ENCODE measurements at places on chromosomes 13 and 19.

DNA sequence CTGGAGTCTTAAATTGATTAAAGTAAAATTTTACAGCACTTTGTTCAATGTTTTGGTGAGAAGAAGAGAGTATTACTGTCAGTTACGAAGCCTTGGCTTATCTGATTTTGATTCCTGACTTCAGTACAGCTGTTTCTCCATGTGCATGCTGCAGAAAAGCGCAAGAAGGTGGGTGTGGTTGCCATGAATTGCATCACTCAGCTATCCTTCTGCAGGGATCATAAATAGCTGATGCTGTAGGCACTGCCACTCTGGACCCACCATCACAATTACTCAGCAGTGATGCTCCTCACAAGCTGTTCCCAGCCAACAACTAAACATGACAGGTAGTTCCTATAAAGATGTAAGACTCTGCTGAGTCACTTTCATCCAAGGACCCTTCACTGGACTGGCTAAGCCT is 321.2 kb downstream of the IRS2 start:
- no peak for DNase-seq

DNA sequence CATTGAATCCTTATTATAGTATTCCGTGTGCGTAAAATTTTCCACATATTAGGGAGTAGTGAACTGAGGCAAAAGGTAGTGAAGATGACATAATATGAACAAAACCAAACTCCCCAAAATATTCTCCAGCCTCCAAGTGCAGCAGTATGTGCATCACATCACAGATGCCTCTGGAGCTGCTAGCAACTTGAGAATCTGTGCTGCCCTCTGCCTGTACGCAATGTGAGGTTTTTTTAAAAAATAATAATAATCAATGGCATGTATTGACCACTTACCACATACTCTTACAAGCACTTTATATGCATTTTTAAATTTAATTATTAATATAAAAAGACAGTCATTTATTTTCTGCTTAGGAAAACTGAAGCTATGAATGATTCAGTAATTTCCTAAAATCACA is 583.0 kb upstream of the SPRY2 start:
- no peak for DNase-seq

GRCh38 chr19:41350735-41351338 is 2.9 kb downstream of the TGFB1 start:
- no peak for DNase-seq

- DNase-seq, result no peak
These were observed 40.4 kb downstream of the CRTC1 start for GRCh38 chr19:18723871-18724377.

DNA sequence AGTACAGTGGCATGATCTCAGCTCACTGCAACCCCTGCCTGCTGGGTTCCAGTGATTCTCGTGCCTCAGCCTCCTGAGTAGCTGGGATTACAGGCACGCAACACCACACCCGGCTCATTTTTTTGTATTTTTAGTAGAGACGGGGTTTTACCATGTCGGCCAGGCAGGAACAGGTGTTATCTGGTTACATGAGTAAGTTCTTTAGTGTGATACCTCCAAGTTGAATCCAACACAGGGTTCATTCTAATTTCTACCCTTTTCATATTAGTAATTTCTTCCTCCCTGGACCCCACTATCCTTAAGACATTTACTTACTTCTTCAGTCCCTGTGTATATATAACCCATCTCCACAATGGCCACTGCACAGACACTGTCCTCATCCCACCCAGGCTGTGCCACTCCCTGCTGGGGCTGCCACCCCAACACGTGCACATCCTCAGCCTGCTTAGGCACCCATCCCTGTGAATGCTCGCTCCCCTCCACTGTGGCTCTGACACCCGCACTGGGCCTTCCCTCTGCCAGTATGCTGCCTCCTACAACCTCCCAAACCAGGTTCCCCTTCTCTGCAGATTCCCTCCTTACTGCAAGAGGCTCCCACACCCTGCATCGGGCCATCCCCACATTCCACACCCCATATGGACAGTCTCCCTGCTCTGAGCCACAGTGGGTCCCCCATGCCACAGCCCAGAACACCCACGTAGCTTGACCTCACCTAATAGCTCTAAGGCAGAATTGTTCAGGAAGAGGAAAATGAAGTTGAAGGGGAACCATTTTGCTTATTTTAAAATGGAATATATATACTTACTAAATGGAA is 147.1 kb downstream of the TBC1D4 start:
- DNase-seq, result no peak

- no peak for DNase-seq
These were observed 147.2 kb upstream of the ZNF536 start for GRCh38 chr19:30224689-30225606.

- DNase-seq, result no peak
These were observed 60.9 kb downstream of the LIG4 start for GRCh38 chr13:108154421-108154858.

- DNase-seq, result no peak
These were observed 174.5 kb upstream of the TRPC4 start for GRCh38 chr13:38044067-38044466.

DNA sequence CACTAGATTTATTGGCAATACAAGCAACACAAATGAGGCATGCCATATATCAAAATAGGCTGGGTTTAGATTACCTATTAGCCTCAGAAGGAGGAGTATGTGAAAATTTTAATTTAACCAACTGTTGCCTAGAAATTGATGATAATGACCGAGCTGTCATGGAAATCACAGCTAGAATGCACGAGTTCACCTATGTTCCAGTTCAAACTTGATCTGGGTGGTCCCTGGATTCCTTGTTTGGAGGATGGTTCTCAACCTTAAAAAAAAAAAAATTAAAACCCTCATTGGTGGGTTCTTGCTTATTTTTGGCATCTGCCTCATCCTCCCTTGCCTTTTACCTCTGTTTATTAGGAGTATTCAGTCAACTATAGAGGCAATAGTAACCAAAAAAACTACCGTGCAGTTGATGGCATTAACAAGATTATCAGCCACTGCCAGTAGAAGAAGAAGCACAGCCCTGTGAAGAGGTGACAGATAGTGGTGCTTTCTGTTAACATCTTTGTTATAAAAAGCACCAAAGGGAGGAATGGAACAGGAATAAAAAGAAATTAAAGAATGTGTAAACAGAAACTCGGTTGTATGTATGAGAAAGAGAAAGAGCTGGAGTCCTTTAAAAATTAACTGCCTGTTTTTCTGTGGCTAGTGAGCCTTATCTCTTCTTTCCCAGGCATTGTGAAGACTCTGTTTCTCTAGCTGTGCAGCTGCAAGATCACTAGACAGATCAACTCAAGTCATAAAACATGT is 106.4 kb downstream of the ZNF429 start:
- no peak for DNase-seq

- no peak for DNase-seq
These were observed 1.6 kb downstream of the ZNF730 start for GRCh38 chr19:23118400-23118799.

- DNase-seq, result no peak
These were observed 532.7 kb upstream of the SPRY2 start for GRCh38 chr13:80873589-80873988.

DNA sequence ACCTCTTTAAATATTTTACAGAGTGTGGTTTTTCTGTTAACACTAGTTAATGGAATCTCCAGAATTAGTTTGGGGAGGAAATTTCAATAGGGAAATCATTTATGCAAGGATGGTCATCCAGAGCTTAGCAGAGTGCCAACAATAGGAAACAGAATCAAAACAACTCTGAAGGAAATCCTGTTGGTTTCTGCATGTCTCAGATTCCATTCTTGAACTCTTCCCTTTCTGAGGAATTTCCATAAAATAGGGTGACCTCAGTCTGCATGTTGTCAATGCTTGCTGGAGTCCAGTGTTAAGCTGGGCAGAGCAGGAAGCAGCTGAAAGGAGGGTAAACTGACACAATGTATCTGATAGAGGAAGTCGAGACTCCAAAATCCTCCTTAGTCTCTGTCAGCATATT is 16.9 kb downstream of the CBY2 start:
- DNase-seq, result no peak

GRCh38 chr13:42649141-42649540 is 75.2 kb downstream of the TNFSF11 start:
- DNase-seq, result no peak

GRCh38 chr13:68254151-68254550 is 1024.0 kb upstream of the PCDH9 start:
- no peak for DNase-seq

- DNase-seq, result no peak
These were observed 977.5 kb upstream of the SPRY2 start for GRCh38 chr13:81318231-81319019.

GRCh38 chr13:102045731-102046130 is 356.1 kb downstream of the FGF14 start:
- no peak for DNase-seq

- DNase-seq, result peak; percentile 95
These were observed 3.6 kb downstream of the LGALS7 start for GRCh38 chr19:38769635-38770211.

DNA sequence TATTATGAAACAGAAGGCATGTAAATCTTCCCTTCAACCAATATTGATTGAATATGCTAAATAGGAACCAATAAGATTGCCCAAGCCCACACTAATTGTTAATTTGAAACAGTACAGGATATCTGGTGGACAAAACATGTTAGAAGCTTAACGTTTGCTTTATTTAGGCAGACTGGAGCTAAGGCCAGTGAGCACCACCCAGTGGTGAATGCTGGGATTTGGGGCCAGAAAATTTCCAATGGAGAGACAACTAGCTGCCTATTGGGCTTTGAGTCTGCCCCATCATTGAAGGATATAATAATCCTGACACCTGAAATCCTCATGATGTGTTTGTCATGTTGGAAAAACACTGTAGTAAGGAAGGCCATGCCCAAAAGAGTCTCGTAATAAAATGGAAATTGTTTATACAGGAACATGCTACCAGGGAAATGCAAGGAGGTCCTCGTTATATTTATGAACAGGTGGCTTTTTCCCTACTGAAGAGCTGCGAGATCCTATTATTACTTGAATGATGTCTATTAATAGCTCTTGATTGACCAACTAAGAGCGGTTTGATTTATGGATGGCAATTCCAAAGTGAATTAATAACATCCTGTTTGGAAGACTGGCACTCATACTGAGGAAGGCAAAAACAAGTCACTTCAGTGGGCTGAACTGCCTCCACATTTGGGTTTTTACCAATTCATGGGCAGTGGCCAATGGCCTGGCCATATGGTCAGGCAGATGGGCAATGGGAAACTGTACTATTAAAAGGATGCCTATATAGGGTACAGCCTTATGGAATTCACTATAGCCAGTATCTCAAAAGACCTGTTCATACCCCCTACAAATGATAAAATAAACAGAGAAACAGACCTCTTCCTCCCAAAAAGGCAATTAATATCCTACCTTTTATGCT is 8.7 kb downstream of the SIGLECL1 start:
- peak; percentile 48 for DNase-seq

GRCh38 chr19:18903156-18904037 is 7.4 kb upstream of the CERS1 start:
- DNase-seq, result no peak

- DNase-seq, result peak; percentile 56
These were observed 3.6 kb upstream of the CD37 start for GRCh38 chr19:49331616-49332055.

DNA sequence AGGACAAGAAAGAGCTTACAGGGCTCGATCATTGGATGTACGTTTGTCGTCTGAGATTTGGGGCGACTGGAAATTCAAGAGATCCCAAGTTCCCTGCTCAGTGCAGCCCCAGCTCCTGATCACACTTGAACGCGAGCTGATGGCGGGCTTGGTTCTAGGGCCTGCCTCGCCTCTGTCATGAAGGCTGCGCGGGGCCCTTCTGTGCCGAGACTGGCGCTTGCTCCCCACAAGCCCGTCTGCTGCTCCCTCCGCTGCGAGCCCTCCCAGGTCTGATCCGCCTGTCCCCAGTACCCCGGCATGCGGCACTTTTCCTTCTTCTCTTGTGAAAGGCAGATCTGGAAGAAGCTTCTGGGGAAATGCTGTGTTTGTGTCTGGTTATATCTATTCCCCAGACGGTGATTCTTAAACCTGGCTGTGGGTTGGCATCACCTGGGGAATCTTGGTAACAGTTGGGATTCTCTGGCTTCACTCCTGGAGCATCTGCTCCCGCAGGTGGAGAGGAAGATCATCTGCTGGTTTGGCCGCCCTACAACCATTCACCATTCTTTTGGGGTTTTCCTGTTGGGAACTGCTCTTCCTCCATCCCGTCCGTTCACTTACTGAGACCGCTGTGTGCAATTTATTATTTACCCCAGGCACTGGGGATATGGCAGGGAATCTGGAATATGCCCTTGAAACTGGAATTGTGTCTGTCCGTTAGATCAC is 43.6 kb downstream of the SIPA1L3 start:
- DNase-seq, result no peak

- DNase-seq, result no peak
These were observed 354.9 kb downstream of the PCDH9 start for GRCh38 chr13:66875264-66875663.

- no peak for DNase-seq
These were observed 23.7 kb upstream of the UBE2L5 start for GRCh38 chr13:30398601-30399072.

GRCh38 chr13:37148501-37148900 is 43.0 kb upstream of the CSNK1A1L start:
- no peak for DNase-seq

All from activated T-cell treated with anti-CD3 and anti-CD28 coated beads, Interleukin-2, amount 50 U/mL, for 24 hours (primary cell).